ENCODE measurements at places on chromosomes 5 and 9. TPM values are rescaled to one million over a fixed set of nuclear protein-coding genes. Genes with fewer than 3 reads are reported as not detected.

PCDHB15 gene
- total RNA-seq: 0.24 TPM

RNF183 gene
- 1.9 TPM for total RNA-seq

HMMR gene
- total RNA-seq: 3.6 TPM

FAM151B gene
- total RNA-seq: 0.48 TPM

CBY3 gene
- not detected for total RNA-seq

PCDHGC3 gene
- total RNA-seq: 20.2 TPM

PLAC8L1 gene
- total RNA-seq: 0.43 TPM

C5orf58 gene
- not detected for total RNA-seq

TMEM232 gene
- 1.4 TPM for total RNA-seq

ADAMTS19 gene
- not detected for total RNA-seq

PAXX gene
- 21.4 TPM for total RNA-seq

SNAPC4 gene
- 8.9 TPM for total RNA-seq

CCL21 gene
- not detected for total RNA-seq

LAMC3 gene
- total RNA-seq: not detected

SH2D3C gene
- total RNA-seq: under 0.01 TPM

CNTNAP3B gene
- 9.8 TPM for total RNA-seq

PRRT1B gene
- not detected for total RNA-seq

CDH6 gene
- total RNA-seq: 38.6 TPM

C5 gene
- 0.48 TPM for total RNA-seq

EIF4E1B gene
- total RNA-seq: not detected

CSF1R gene
- under 0.01 TPM for total RNA-seq

DEPDC1B gene
- total RNA-seq: 4.6 TPM

CAMK2A gene
- total RNA-seq: 0.24 TPM

PCDHAC2 gene
- 16.0 TPM for total RNA-seq
